A549 treated with GW870086 at 1 μM for 4 hours (cell line): ENCODE measurements at places on chromosomes 16 and 17. TPM values are rescaled to one million over a fixed set of nuclear protein-coding genes. Genes with fewer than 3 reads are reported as not detected.

CACNG4 gene
- total RNA-seq, result 10.7 to 15.4 TPM (median 13.9 TPM) in 5 replicates

TEKT3 gene
- total RNA-seq, result 0.35 TPM in 1 of 5 replicates, not detected in the others

VAMP2 gene
- total RNA-seq, result 21.3 to 31.2 TPM (median 26.8 TPM) in 5 replicates

ABCC12 gene
- 0.03 to 0.18 TPM (median 0.06 TPM) in 3 of 5 replicates, not detected in the others for total RNA-seq

ARL5C gene
- total RNA-seq, result 0.06 TPM in 1 of 5 replicates, not detected in the others

DNAAF8 gene
- total RNA-seq, result 0.75 to 1.1 TPM (median 0.79 TPM) in 5 replicates

ZNF689 gene
- 7.3 to 9.9 TPM (median 8.5 TPM) in 5 replicates for total RNA-seq

TSPAN10 gene
- total RNA-seq, result 4.2 to 5.9 TPM (median 4.7 TPM) in 5 replicates

MMP25 gene
- total RNA-seq, result 0.81 to 1.2 TPM (median 0.90 TPM) in 5 replicates

C16orf74 gene
- total RNA-seq, result 12.7 to 18.1 TPM (median 15.0 TPM) in 5 replicates

RPA1 gene
- 60.2 to 87.1 TPM (median 81.8 TPM) in 5 replicates for total RNA-seq
